NCI-H748 treated with DMSO at 0.1 percent for 48 hours (cell line): ENCODE measurements at places on chromosomes 3 and 15.

GRCh38 chr3:138717348-138717747 lies 108.8 kb downstream of the FAIM start:
- DNase-seq, result no peak

DNA sequence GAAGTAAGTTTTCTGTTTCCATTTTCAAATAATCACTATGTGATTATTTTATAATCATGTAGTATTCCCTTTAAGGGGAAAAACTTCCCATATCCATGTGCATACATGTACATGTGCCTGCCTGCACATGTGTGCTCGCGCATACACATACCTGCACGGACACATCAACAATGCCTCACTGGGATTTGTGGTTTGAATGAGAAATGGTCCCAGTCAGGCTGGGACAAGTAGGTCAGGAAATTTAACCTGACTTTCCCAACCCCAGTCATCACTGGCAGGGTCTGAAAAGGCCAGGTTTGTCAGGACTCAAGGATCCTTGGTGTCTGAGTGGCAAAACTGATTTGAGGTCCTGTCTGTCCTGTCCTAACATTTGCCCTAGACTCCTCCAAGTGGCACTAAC lies 109.3 kb upstream of the MRPS22 start:
- no peak for DNase-seq

- DNase-seq, result no peak
Observed at GRCh38 chr15:50116477-50116876, 2.6 kb downstream of the ATP8B4 start.

- DNase-seq, result no peak
Observed at GRCh38 chr3:186057594-186057993, 51.3 kb downstream of the ETV5 start.
